ENCODE measurements at places on chromosomes 11 and 22.

DNA sequence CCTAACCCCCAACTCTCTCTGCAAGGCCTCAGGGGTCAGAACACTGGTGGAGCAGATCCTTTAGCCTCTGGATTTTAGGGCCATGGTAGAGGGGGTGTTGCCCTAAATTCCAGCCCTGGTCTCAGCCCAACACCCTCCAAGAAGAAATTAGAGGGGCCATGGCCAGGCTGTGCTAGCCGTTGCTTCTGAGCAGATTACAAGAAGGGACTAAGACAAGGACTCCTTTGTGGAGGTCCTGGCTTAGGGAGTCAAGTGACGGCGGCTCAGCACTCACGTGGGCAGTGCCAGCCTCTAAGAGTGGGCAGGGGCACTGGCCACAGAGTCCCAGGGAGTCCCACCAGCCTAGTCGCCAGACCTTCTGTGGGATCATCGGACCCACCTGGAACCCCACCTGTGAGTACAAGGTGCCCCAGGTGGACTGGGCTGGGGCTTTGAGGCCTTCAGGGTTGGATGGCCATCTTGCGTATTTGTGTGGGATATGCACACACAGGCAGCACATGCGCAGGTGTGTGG, at the start of gene BEST1:
TSS of gene BEST1 (plus strand) at position 317 of the 513 bp plus-strand sequence. CDS start 1,456 bp downstream, outside the sequence.
- DNase-seq = no peak

DNA sequence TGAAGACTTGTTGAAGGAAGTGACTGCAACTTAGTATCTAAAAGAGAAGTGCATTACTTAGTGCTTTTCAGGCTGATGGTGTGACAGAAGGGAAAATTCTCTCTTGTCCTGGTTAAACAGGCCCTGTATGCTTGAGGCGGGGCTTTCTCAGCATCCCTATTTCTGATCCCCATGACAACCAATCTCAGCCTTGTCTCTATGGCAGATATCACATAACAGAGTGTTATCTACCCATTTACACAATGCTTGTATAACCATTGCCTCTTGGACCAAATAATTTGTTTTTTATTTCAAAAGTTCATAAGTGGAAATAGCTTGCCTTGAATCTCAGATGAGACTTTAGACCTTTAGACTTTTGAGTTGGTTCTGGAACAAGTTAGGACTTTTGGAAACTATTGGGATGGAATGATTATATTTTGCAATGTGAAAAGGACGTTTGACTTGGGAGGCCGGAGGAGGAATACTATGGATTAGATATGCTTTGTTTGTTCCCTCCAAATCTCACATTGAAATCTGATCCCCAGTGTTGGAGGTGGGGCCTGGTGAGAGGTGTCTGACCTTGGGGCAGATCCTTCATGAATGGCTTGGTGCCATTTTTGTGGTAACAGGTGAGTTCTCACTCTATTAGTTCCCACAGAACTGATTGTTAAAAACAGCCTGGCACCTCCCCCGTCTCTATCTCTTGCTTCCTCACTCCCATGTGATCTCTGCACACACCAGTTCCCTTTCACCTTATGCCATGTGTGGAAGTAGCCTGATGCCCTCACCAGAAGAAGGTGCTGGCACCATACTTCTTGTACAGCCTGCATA, 3.1 kb upstream of the GLYAT start:
- DNase-seq = no peak

DNA sequence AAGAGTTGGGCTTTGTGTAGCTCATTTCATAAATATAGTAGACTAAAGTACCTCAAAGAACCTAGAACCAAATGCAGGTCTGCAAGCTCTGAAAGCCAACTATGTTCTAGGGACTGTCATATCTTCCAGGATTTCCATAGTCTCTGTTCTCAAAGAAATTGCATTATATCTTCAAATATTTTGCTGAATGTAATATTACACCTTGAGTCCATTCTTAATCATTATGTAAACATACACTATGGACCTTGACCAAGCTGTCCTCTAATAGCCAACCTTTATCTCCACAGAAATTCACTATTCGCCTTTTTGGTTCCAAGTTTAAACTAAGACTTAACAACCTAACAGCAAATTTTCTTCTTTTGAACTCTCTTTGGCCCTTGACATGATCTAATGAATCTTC, 678.7 kb upstream of the ARHGAP42 start:
- DNase-seq = no peak

- no peak for DNase-seq
Observed at GRCh38 chr11:92658733-92659132, 310.7 kb upstream of the MTNR1B start.

GRCh38 chr11:32400196-32400595, 35.1 kb downstream of the WT1 start:
- peak; percentile 48 for DNase-seq

- no peak for DNase-seq
Observed at GRCh38 chr22:39098576-39098975, 1.5 kb downstream of the APOBEC3H start.
